KG1 (cell line): ENCODE measurements at places on chromosomes 16 and 17.

- no peak for DNase-seq
Observed at GRCh38 chr16:76292218-76292617, 15.0 kb downstream of the CNTNAP4 start.

- DNase-seq = no peak
Observed at GRCh38 chr17:11308531-11308930, 67.5 kb downstream of the SHISA6 start.

DNA sequence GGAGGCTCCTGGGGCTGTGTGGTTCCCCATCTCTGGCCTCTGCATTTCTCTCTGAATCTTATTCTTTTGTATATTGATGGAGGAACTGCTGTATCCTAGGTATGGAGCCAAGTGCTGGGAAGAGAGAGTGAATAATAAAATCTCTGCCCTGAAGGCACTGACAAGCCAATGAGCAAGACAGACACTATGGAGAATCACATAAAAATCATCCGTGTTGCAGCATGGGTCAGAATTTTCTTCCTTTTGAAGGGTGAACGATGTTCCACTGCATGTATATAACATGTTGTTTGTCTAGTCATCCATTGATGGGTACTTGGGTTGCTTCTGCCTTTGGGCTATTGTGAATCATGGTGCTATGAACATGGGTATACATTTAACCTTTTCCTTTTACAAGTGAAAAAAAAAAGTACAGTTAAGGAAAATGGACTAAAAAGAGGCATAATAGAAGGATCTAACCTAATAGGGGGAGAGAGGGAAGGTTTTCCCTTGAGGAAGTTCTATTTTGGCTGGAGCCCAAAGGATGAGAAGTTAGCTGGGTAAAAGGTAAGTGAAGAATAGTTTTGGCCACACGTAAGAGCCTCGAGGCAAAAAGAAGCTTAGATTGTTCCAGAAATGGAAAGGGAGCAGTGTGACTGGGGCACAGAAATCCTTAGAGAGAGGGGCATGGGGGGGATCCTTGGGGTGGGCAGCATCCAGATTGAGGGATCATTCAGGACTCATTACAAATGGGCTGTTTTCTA is 32.3 kb upstream of the GNA13 start:
- DNase-seq = no peak

- no peak for DNase-seq
Observed at GRCh38 chr17:47721725-47722124, 11.3 kb upstream of the TBX21 start.

DNA sequence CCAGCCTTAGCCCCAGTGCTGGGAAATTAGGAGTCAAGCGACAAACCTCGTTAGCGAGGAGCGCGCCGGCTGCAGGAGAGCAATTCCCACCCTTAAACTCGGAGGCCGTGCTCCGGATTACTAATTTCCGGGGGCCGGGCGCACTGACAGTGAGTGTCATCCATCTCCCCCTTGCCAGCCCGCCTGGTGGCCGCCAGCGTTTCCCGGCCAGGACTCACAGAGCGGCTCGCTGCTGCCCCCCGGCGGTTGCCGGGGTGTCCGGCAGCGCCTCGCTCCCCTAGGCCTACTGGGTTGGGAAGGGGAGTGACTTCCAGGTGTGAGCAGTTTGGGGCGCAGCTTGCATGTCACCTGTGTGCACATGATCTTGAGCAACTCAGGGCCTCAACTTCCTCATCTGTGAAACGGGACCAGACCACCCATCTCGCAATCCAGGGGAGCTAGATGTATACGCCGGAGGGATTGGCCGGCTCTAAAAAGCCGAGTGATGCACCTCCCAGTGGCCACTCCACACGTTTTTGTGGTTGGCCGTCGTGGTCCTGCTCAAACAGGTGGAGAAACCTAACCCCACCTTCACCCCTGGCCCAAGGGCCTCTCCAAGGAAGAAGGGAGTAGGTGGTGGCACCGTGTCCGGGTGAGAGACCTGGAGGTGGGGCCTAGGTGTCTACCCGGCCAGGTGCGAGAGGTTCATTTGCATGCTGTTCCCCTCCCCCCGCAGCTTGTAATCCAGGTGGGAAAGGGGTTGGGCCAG is 2.5 kb upstream of the GSE1 start:
- DNase-seq = peak; percentile 79

DNA sequence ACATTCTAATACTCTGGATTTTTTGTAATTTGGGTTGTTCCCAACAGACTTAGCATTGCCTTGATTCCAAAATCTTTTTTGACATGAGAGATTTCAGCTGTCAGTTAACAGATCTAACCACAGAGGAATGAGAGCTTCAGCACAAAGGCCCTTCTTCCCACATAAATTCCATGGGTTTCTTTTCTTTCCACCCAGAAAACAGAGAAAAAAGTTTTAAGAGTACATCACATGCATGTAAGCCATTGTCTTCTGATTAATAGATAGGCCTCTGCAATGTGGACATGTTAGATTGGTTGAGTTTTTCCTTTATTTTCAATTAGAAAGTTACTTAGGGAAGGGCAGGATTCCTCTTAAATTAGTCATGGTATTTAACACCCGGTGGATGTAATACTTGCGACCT is 939 bp downstream of the MYH8 start:
- DNase-seq = no peak

DNA sequence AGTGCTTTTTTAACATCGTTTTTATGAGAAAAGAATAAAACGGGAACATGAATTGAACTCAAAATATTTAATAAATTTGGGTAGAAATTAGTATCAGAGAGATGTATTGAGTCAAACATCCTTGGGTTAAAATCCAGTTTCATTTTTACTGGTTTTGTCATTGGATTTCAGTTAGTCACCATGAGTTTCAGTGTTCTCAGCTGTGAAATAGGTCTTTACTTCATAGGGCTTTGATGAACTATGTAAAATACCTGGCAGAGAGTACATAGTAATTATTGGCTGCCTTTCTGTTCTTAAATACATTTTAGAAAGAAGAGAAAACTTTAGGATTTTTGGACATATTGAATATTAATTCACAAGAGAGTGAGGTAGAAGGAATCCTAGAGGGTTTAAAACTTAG is 105.8 kb downstream of the TANC2 start:
- no peak for DNase-seq

GRCh38 chr17:7444682-7445618 is at the start of gene CHRNB1:
Gene CHRNB1 (plus strand): TSS chr17:7445061. CDS start chr17:7445128, 67 bp downstream.
- no peak for DNase-seq

GRCh38 chr17:2710071-2710802 is 1.3 kb downstream of the CLUH start:
- no peak for DNase-seq

DNA sequence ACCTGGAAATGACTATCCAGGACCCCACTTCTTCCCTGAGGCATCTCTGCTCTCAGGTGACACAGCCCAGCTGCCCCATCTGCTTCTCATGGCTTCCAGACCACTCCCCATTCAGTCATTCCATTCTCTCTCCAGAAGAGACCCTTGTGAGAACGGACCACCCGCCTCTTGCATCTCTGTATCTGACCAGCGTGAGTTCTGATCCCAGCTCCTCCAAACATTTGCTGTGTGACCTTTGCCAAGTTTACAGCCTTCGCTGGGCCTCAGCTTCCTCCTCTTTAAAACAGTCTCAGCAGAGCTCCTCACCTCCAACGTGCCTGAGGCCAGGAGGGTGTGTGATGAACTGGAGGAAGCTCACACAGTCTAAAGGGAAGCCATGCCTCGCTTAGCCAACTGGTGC is 39.6 kb downstream of the C16orf82 start:
- DNase-seq = no peak

DNA sequence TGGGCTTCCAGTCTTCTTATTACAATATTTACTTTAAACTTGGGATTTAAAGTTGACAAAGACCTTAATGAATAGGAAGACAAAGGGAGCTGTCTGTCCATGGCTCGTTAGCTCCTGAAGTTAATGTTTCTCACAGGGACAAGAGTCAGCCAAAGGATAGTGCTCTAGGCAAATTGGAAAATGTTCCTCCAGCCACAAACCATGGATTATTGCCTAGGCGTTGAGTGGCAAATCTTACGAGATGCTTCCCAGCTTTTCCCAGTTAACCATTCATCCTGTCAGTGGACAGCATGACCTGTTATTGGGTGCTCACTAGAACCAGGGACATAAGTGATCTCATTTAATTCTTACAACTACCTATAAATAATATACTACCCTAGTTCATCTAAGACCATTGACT is 3.6 kb downstream of the TEX2 start:
- DNase-seq = no peak

- no peak for DNase-seq
Observed at GRCh38 chr17:57957886-57958285, 2.7 kb upstream of the CUEDC1 start.

- DNase-seq = no peak
Observed at GRCh38 chr17:72724267-72724666, 368.2 kb downstream of the SLC39A11 start.

DNA sequence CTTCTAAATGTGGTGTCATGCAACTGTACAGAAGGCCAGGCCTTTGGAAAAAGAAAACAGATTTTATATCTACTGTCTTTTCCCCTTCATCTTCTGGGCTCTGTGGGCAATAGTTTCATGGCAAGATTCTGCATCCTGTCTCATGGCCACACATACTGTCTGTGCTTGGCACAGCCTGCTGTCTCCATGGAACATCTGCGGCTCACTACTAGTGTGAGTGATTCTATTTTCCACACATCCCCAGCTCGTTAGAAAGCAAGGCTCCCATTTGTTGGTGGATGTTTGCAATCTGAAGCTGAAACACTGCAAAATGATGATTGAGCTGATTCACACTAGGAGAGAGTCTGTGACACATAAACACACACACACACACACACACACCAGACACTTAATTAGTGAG is 32.4 kb downstream of the CACNG3 start:
- no peak for DNase-seq

DNA sequence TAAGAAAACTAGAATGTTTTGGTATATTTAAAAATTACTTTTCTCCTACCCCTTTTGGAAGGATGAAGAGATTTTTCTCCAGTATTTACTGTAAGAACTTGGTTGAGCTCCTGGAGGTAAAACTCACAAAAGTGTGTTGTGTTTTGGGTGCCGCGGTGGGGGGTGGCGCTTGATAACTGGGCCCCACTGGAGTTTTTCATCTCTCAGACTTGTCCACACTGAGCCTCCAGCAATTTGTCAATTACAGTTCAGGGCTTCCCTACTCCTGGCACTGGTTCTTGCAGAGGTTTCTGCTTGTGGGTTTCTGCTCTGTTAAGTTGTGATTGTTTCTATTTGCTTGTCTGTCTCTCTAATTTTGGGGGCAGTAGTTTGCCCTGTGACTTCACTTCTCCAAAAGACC is 40.0 kb downstream of the WIPI1 start:
- no peak for DNase-seq

DNA sequence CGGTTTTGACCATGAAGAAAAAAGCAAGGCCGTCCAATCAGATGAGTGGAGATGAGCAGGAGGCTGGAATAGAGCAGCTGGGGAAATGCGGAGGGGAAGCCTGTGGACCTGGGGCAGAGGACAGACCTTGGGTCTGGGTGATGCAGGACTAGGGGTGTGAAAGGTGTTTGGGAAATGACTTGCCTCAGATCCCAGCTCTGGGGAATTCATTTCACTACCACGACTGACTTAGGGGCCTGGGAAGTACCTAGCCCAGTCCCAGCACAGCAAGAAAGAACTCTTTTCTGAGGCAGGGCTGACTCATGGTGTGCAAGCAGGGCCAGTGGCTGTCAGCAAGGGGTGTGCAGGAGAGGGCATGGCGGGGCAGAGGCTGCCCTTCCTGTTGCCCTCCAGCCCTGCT is 14.8 kb downstream of the DNAI2 start:
- no peak for DNase-seq

- DNase-seq = no peak
Observed at GRCh38 chr17:60145006-60145935, 4.5 kb upstream of the CA4 start.

GRCh38 chr16:4113358-4114256 is 2.6 kb downstream of the ADCY9 start:
- no peak for DNase-seq

- DNase-seq = no peak
Observed at GRCh38 chr16:57522960-57523359, 13.4 kb downstream of the CCDC102A start.

DNA sequence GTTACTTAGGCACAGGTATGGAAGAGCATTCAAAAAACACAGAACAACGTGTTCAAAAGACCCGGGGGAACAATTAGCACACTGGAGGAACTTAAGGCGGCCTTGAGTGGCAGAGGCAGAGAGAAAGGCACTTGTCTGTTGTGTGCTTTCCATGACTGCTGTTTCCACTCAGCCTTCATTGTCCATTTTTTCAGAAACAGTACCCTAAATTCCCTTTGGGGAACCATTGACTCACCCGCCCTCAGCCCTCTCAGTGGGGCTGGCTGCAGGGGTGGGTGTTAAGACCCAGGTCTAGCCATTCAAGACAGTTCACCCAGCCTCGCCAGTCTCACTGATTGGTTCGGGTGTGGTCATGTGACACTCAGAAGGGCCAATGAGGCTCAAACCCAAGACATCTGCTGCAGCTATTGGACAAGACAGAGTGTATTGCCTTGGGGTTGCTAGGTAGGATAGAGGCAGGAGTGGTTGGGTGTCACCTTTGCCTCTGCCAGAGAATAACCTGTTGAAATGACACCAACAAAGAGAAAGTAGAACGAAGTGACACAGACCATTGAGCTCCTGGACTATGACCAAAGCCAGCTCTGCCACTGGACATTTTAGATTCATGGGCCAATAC is 19.6 kb upstream of the CEP20 start:
- no peak for DNase-seq

GRCh38 chr17:79080761-79081290 is 6.2 kb downstream of the ENGASE start:
- no peak for DNase-seq

- no peak for DNase-seq
Observed at GRCh38 chr16:15810411-15810810, 46.4 kb downstream of the MYH11 start.

- no peak for DNase-seq
Observed at GRCh38 chr17:29615048-29615385, 7.7 kb downstream of the CORO6 start.

DNA sequence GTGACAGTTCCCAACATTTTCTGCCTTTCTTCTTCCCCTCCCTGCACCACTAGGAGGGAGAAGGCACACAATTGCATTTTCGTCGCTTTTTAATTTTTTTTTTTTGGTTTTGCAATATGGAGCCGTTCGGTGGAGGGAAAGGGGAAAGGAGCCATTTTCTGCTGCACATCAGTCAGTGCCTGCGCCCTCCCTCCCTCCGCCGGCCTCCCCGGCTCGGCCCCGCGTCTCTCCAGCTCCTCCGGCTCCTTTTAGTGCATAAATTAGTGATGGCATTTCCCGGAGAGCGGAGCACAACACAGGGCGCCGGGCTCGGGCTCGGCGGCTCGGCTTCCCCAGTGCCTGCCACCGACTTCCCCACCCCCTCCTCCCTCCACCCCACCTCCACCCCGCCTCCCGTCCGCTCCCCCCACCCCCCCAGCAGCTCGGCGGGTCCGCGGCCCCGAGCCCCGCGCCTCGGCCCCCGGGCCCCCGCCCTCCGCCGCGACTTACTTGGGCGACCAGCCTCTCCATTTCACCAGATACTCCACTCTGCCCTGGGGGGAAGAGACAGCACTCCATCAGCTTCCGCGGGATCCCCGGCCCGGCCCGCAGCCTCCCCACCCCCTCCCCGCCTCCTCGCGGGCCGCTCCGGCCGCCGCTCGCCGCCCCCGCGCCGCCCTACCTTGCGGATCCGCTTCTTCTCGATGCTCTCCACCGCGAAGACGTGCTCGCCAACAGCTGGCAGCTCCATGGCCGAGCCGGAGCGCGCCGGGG is 542 bp downstream of the CBX4 start:
- DNase-seq = peak; percentile 46
